ENCODE measurements at places on chromosomes 7 and 10.

- no peak for DNase-seq
These were observed 997.0 kb upstream of the POT1 start for GRCh38 chr7:125926621-125927020.

DNA sequence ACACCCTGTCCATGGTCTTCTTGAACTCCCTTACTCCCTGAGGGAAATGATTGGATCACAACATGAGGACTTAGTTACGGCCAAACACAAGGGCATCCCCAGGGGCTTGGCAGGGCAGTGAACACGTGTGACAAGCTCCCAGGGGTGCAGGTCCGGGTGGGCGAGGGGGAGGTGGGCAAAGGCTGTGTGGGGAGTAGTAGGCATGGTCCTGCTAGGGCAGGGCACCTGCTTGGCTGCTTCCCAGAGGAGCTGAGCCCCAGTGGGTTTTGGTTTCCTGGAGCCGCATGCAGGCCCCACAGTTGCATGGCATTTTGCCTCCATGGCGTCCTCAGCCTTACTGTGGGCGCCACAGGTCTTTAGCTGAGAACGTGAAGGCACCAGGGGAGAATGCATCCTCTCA, 46.6 kb upstream of the ZNF32 start:
- no peak for DNase-seq

GRCh38 chr7:27875061-27875460, 135.1 kb downstream of the TAX1BP1 start:
- no peak for DNase-seq

GRCh38 chr7:149855361-149856305, 17.5 kb downstream of the ZNF862 start:
- DNase-seq = no peak

- no peak for DNase-seq
These were observed 84.2 kb downstream of the CUL1 start for GRCh38 chr7:148782757-148783456.

- DNase-seq = no peak
These were observed 1.1 kb upstream of the TFAM start for GRCh38 chr10:58384095-58384494.

- DNase-seq = peak; percentile 75
These were observed 24.4 kb upstream of the PPIF start for GRCh38 chr10:79322616-79323543.

DNA sequence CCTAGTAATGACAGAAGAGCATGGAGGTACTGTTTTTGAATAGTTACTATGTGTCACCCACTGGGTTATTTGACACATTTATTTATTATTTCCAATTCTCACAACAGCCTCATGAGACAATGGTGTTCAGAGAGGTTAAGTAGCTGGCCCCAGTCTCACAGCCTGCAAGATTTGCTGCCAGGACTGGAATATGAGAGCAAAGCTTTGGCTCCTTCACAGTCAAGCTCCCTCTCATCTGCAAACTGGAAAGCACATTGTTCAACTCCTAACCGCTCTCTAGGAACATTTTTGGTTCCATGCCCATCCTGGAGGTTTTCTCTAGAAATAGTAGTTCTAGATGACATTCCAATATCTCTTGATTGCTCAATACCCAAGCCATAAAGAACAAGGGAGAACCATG, 75.5 kb upstream of the CXCL12 start:
- no peak for DNase-seq

- DNase-seq = no peak
These were observed 48.6 kb upstream of the SLIT1 start for GRCh38 chr10:97234400-97234799.

DNA sequence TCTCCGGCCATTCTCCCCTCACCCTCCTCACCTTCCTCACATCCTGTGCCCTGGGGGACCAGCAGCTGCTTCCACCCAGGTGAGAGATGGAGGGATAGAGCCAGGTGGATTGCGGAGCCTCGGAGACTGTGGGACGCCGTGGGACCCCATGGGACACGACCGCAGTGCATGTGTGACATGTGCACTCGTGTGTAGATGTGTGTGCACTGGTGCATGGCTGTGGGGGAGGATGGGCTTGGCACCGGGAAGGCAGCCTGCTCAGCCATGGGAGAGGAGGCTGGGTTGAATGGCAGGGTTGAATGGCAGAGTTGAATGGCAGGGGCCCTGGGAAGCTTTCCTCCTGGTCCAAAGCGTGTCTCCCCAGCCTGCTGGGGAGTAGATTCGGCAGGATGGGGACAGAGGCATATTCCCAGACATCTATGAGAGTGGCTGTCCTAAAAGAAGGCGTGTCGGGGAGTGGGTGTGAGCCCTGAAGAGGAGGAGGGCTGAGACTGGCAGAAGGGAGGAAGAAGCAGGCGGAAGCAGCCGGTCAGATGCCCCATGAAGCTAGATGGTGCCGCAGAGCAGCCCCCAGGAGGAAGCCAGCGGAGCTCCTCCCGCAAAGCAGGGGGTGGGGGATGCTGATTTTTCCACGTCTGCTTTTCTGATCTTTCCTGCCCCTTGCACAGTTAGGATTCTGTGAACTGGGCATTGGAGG, 815 bp downstream of the GIMAP8 start:
- DNase-seq = peak; percentile 63

DNA sequence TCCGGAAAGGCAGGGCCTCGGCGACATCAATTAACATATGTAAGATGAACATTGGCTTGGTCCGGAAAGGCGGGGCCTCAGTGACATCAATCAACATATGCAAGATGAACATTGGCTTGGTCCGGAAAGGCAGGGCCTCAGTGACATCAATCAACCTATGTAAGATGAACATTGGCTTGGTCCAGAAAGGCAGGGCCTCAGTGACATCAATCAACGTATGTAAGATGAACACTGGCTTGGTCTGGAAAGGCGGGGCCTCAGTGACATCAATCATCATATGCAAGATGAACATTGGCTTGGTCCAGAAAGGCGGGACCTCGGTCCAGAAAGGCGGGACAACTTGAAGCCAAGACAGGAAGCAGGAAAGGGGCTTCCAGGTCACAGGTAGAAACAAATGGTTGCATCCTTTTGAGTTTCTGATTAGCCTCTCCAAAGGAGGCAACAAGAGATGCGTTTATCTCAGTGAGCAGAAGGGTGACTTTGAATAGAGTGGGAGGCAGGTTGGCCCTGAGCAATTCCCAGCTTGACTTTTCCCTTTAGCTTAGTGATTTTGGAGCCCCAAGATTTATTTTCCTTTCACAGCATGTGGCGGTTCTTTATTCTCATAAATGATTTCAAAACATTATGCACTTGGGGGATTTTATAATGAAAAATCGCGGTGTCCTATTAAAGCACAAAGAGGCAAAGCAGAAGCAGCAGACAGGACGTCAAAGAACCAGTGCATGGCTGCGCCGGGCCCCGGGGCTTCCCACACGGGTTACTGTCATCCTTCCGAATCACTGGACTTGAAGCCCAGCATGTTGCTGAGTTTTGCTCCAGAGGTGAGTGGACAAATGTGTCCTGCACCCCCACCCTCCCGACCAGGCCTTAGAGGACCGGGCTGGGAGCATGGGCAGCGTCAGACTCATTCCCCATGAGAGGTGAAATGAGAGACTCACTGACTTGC, 43.1 kb upstream of the EN2 start:
- DNase-seq = no peak

DNA sequence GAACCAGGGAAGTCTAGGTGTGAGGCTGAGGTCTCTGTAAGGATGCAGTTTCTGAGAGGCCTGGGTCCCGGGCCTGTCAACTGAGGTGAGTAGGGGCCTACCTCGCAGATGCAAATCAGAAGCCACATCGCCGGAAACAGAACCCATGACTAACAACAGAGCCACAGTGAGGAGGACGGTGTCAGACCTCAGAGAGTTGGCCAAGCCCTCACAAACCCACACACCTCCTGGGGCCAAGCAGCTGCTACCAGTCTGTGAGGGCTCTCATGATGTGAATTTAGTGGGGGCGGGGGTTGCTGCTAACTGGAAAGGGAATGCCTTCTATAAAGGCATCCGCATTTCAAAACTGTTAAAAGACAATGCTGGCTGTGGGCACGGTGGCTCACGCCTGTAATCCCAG, 103.0 kb downstream of the COBL start:
- no peak for DNase-seq

DNA sequence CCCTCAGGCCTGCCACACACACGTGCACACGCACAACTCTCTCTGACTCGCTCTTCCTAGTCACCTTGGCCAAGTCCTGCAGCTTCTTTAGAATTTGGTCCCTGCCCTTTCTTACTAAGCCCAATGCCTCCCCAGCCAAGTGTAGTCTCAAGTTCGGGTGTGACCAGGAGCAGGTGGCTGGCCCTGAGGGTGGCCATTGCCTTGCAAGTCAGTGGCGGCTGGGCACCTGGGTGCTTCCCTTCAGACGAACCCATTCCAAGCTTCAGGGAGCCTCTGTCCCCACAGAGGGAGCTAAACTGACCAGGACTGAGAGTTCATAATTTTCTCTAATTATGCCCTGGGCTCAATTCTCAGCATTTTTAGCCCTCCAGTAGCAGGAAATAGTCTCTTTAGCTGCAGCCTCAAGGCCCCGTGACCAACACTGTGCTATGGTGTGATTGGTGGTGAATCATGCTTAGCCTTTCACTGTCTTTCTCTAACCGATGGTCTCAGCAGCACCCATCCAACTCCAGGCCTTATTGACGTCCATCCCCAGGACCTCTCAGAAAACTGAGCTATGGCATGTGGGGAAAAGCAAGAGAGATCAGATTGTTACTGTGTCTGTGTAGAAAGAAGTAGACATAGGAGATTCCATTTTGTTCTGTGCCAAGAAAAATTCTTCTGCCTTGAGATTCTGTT, 34.7 kb upstream of the FXYD4 start:
- no peak for DNase-seq

DNA sequence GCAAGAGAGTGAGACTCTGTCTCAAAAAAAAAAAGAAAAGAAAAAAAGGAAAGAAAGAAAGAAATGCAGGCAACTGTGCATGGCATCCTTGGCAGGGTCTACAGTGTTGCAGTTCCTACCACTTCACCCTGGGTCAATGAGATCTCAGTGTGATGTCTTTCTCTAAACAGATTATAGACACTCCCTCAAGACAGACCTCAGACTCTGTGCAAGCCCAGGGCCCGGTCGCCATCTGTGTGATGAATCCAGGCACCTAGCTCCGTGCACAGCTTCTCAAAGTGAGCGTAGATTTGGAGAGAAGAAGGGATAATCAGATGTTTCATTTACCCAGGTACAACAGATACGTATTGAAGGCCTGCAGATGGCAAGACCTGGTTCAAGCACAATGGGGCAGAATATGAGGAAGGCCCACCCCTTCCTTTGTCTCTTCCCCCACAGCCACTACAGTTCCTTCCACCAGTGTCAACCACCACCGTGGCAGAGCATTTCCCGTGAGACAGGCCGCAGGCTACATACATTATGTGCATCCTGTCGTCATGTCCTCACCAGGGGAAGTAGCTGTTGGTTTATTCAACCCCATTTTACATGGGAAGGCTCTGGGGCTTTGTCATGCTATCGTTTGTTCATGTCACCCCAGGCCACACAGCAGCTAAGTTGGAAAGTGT, 471.7 kb upstream of the GALNT17 start:
- DNase-seq = no peak

GRCh38 chr7:110977127-110977737, 113.7 kb upstream of the LRRN3 start:
- DNase-seq = no peak
